ENCODE measurements at places on chromosomes 4 and X. TPM values are rescaled to one million over a fixed set of nuclear protein-coding genes. Genes with fewer than 3 reads are reported as not detected.

DNA sequence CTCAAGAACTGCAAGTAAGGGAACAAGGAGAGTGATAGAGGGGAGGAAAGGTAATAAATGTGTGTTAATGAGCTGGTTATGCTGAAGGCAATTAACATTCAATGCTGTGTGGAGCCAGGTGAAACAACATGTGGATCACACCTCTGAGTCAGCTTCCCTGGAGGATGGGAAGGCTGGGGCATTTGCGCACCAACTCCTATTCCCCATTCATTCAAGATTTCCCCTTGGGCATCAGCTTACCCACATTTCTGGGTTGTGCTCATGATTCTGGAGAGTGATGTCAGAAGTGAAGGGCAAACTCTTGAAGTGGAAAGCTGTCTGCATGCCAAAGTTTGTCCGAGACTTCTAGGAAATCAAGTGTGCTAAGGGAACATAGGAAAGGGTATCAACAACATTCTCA lies 461.4 kb downstream of the MID1IP1 start:
- ATAC-seq: peak; percentile 54

DNA sequence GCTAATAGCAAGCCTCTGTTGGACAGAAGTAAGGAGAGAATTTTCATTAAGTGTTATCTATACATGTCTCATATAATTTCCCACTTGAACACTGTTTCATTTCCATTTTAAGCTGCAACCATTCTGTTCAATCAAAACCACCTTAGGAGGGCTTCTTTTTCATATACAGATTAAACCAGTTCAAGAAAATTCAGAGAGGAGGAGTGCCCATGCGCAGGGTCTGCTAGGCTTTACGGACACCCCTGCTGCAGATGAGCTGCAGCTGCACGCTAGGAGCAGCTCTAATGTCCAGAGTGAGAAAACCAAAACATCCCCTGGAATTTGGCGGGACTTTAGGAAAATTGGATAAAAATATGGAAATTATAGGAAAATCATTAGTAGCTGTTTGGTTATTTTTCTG lies 541.0 kb downstream of the SPRY1 start:
- no peak for ATAC-seq

- ATAC-seq: no peak
These were observed 118.8 kb upstream of the PCDH18 start for GRCh38 chr4:137651128-137651527.

DNA sequence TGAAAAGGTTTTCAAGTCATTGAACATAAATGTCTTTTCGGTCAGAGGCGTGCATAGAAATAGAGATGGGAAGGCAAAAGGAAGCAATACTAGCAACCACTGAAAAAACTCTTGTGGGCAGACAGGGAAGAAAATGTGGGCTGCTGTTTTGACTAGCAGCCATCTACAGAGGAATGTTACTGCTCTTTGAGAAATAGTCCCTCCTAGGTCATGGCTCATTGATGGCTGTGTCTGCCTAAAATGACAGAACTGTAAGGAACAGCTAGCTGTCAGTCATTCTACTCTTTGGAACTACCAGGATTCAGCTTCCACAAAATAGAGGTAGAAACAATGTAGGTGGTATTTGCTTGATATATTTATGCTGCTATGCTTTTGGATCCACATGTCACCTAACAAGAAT lies 26.9 kb upstream of the TMPRSS11B start:
- peak; percentile 68 for ATAC-seq

GRCh38 chr4:6961496-6962210 lies 52.0 kb downstream of the TBC1D14 start:
- ATAC-seq: no peak

GRCh38 chr4:10167201-10167600 lies 50.6 kb upstream of the WDR1 start:
- no peak for ATAC-seq

- ATAC-seq: no peak
These were observed 365.4 kb upstream of the TECRL start for GRCh38 chr4:64774626-64775025.

GRCh38 chr4:26005764-26006163 lies 91.7 kb downstream of the SMIM20 start:
- no peak for ATAC-seq

DNA sequence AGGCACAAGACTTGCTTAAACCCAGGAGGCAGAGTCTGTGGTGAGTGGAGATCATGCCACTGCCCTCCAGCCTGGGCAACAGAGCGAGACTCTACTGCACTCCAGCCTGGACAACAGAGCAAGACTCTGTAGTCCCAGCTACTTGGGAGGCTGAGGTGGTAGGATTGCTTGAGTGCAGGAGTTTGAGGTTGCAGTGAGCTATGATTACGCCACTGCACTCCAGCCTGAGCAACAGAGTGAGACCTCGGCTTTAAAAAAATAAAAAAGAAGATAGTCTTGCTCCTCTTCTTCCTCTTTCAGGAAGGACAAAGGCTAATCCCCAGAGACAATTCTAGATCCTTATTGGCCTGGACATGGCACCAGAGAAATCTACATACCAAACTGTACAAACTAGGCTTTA lies 5.7 kb upstream of the PPEF2 start:
- no peak for ATAC-seq

DNA sequence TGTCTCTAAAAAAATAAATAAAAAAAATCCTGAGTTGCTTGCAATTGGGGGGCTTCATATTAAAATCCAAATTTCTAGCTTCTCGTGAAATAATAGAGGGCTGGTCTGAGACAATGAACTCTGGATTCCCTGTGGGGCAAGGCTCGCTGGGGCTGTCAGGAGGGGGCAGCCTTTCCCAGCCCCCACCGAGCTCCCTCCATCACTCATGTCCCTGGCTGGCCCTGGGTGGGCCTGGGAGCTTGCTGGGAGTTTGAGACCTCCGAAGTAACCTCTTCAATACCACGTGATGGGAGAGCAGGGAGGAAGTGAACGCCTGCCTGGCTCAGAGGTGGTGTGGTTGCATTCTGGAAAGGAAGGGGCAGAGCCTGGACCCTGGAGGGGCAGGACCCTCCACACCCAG lies 54.0 kb upstream of the AFAP1 start:
- ATAC-seq: no peak

DNA sequence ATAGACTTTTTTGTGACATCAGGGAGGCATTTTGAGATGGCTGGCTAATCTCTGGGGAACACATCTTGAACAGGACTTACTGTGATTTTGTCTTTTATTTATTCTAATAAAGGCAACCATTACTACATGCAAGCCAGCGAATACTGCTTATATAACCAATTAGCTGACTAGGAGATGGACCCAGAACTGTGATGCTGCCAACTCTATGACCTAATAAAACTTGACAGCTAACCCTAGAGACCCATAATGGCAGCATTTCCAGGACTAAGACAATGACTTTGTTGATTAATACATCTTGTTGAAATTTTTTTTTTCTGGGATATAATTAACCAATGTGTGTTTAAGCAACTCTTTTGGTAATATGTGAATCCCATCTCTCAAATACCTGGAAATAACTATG lies 584.6 kb downstream of the PRR32 start:
- no peak for ATAC-seq

DNA sequence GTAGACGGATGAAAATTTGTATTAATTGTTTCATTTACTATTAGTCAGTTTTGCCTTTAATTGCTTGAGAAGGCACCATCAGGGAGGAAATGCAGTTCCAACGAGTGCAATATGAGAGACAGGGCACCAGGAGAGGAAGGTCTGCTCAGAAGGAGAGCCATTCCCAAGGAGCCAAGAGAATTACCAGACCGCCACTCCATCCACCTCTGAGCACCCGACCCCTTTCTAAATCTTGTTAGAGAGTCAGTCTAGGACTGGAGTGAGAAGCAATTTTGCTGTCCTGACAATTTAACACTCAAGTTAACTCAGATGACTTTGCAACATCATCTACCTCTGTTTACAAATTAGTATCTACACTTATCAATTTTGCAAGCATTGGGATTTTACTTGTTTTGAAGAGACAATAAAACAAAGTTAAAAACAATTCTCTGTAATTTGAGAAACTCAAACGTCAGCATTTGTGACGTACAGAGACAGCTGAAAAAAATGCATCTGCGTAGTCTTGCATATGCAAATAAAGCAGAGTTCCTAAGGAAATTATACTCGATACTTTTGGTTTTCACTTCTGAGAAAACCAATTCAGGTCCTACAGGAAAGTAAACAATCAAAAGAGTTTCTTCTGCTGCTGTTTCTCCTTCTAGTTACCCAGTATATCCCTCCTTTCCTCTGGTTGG lies 1704.7 kb upstream of the TENM3 start:
- ATAC-seq: no peak

DNA sequence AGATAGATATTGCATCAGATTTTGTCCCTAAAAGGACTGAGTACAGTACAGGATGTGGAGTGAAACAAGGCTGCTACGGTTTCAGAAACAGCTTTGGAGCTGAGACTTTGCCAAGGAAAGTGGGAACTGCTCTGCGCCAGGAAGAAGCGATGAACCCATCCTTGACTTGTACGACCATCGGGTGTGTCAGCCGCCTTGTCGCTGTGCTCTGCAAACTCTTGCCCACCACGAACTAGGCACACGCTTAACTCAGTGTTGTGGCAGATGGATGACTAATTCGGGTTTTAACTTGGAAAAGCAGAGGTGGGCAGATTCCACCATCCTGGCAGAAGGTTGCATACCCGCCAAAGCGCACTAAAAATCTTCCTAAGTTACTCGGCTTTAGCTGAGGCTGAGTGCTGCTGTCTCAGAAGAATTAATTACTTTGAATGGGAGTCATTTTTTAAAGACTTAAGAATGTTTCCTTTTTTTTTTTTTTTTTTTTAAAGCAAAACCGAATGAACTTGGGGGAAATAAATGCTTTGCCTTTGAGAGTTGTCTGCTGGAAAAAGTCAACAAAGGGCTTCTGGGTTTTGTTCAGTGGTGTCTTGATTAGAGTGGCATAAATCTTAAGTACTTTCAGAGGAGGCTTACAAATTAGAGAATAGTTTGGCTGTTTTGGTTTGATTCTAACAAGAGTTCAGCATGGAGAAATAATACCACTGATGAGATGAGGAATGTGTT lies 69.5 kb downstream of the SHROOM2 start:
- ATAC-seq: no peak

GRCh38 chr4:98793658-98794057 lies 135.2 kb upstream of the TSPAN5 start:
- ATAC-seq: no peak

GRCh38 chrX:16882702-16883486 lies 12.7 kb upstream of the RBBP7 start:
- ATAC-seq: peak; percentile 86

DNA sequence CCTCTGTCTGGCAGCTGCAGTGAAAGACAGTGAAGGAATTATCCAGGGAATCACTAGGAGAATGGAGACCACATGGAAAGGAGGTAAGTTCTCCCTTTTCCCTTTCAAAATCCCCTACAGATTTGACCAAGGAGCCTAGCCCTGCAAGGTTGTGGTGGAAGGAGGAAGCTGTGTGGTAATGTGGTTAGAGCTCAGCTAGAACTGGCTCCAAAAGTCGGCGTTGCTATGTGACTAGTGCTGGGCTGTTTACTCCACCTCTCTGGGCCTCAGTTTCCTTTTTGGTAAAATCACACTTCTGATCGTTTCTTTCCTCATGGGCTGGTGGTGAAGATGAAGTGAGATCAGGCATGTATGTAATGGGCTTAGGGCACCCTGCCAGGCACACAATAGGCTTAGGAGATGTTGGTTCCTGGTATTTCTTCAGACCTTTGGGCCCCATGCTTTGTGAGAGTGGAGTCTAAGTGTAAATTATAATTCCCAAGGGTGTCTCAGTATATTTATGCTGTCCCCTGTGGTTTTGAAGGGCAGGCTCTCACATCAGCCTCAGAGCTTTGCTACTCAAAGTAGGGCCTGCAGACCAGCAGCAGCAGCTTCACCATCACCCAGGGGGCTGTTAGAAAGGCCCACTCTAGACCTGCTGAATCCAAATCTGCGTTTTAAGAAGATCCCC lies 183.7 kb upstream of the BCOR start:
- ATAC-seq: peak; percentile 73

DNA sequence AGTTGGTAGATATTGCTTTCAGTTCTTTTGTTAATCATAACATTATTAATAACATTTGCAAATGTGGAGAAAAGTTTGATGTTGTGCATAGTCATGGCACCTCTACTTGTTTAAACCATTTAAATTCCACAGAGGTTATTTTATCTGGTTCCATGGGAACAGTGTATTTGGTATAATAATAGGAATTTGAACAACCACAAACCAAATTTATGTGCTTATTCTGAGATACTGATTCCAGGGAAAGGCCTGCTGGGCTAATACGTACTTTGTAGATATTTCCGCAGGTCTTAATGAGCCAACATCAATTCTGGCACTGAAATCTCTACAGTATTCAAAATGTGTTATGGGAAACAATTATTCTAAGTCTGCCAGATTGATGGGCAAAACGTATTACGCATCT lies 319.0 kb downstream of the DKK2 start:
- ATAC-seq: no peak

DNA sequence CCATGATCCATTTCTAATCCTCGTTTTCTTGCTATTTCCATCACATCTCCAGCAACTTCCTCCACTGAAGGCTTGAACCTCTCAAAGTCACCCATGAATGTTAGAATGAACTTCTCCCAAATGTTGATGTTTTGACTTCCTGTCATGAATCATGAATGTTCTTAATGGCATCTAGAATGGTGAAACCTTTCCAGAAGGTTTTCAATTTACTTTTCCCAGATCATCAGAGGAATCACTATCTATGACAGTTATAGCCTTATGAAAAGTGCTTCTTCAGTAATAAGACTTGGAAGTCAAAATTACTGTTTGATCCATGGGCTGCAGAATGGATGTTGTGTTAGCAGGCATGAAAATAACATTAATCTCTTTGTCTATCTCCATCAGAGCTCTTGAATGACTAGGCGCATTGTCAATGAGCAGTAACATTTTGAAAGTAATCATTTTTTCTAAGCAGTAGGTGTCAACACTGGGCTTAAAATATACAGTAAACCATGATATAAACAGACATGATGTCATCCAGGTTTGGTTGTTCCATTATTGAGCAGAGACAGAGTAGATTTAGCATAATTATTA lies 268.2 kb downstream of the KCNIP4 start:
- ATAC-seq: no peak

- ATAC-seq: no peak
These were observed 46.4 kb upstream of the ABCG2 start for GRCh38 chr4:88204882-88205281.

- no peak for ATAC-seq
These were observed 318.3 kb upstream of the SLC7A11 start for GRCh38 chr4:138560448-138560847.

GRCh38 chr4:133062851-133063250 lies 86.2 kb upstream of the PCDH10 start:
- no peak for ATAC-seq

- ATAC-seq: no peak
These were observed 47.4 kb downstream of the FREM3 start for GRCh38 chr4:143653031-143653430.

GRCh38 chrX:16386126-16386525 lies 218.8 kb downstream of the MAGEB17 start:
- ATAC-seq: no peak

- no peak for ATAC-seq
These were observed 12.5 kb upstream of the MAB21L2 start for GRCh38 chr4:150569384-150569987.

RHOH gene
- total RNA-seq: 107 TPM

GLUD2 gene
- 0.24 TPM for total RNA-seq

OTUD6A gene
- not detected for total RNA-seq

POU3F4 gene
- not detected for total RNA-seq

ABLIM2 gene
- 0.82 TPM for total RNA-seq

DLG3 gene
- total RNA-seq: 17.3 TPM

CLCN5 gene
- total RNA-seq: 4.3 TPM

Measured in activated T-helper 17 cell treated with anti-CD3 and anti-CD28 coated beads, Interleukin-2, amount 50 U/mL, for 72 hours (primary cell).